Renal pelvis (tissue), 12 donors: ENCODE measurements at places on chromosomes 1 and 21. TPM values are rescaled to one million over a fixed set of nuclear protein-coding genes. Genes with fewer than 3 reads are reported as not detected.

- DNase-seq: no peak
Observed at GRCh38 chr1:202189918-202190715, 3.5 kb upstream of the LGR6 start.

DNA sequence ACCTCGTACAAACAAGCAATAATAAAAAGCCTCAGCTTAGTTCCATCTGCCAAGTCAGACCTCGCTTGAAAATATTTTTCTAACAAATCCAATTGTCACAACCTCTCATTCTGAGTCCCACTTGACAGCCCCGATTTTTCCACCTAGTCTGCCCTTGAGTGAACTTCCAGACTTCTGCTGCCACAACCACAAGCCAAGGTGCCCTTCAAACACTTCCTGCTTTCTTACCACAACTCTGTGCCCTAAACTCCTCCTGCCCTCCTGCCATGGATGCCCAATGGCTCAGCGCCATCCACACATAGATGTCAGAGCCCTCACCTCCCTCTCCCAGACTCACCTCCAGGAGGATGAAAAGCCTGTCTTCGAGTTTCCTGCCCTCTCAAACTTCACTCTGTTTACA lies 3.9 kb downstream of the TMPRSS2 start:
- DNase-seq: no peak

- no peak for DNase-seq
Observed at GRCh38 chr1:227998374-227999055, 8.3 kb upstream of the WNT3A start.

DNA sequence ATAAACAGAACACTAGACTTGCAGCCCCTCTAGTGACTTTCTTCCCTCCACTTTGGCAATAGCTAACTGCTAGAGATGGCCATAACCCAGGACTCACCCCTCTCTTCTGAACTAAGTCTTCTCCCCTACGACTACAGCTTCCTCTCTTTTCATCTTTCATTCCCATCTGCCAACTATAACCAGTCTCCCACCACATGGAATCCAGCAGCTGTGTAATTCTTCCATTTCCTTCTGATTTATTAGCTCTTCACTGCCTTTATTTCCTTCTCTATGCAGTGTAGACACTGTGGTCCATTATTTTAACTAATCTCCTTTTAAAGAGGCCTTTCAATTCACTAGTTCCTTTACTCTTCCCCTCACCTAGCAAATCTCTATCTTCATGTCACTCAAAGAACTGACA lies 13.4 kb upstream of the KCNK1 start:
- no peak for DNase-seq

Gene AIM2
- polyA plus RNA-seq: not detected

Gene CCDC24
- 30.6 TPM for polyA plus RNA-seq

Gene KIF14
- 6.0 TPM for polyA plus RNA-seq

Gene SPATA45
- 0.93 TPM for polyA plus RNA-seq

Gene SFN
- 1.1 TPM for polyA plus RNA-seq

Gene SELE
- 0.43 TPM for polyA plus RNA-seq
